HuH-7.5 (cell line): ENCODE measurements at places on chromosomes 11 and 22.

GRCh38 chr11:11045156-11045930 is 187.5 kb upstream of the ZBED5 start:
- no peak for DNase-seq

DNA sequence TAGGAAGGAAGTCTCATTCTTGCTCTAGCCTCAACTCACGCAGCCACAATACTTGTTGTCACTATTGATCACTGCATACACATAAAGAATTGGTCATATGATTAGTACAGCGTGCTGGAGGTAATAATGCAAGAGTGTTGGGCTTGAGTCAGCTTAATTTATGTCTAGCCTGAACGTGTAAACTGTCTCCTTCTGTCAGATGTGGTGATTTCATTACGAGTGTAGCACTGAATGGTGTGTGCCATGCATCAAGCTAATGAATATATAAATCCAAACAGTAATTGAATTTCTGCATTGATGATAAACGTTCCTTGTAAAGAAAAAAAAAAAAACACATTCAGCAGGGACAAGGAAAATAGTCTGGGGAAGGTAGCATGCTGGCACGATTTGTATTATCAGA is 396.2 kb upstream of the RAG2 start:
- no peak for DNase-seq

GRCh38 chr11:122664188-122664587 is 8.7 kb downstream of the UBASH3B start:
- no peak for DNase-seq

GRCh38 chr11:111520560-111520959 is 6.0 kb downstream of the HOATZ start:
- no peak for DNase-seq

GRCh38 chr11:60927061-60927592 is 2.9 kb downstream of the TMEM132A start:
- DNase-seq, result no peak

DNA sequence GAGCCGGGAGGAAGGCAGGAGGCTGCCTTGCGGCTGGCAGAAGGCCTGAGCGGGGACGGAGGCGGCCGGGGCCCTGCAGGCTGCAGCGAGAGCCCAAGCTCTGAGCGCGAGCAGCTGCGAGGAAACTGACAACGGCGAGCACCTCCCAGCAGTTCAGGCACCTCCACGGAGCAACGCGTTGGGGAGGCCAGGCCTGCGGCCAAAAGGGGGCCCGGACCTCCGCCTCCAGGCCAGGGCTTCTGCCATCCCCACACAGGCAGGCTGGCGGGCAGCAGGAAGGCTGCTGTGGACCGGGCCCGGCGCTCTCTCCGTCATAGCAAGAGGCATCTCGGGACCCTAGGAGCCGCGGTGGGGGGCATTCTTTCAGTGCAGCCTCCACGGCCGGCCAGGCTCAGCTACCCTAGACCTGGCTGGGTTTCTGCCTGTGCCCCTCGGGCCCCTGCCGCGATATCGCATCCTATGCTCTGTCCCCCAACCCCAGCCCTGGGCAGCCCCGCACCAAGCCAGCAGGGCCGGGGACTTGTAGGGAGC is 22.9 kb upstream of the SLC22A12 start:
- DNase-seq, result no peak

DNA sequence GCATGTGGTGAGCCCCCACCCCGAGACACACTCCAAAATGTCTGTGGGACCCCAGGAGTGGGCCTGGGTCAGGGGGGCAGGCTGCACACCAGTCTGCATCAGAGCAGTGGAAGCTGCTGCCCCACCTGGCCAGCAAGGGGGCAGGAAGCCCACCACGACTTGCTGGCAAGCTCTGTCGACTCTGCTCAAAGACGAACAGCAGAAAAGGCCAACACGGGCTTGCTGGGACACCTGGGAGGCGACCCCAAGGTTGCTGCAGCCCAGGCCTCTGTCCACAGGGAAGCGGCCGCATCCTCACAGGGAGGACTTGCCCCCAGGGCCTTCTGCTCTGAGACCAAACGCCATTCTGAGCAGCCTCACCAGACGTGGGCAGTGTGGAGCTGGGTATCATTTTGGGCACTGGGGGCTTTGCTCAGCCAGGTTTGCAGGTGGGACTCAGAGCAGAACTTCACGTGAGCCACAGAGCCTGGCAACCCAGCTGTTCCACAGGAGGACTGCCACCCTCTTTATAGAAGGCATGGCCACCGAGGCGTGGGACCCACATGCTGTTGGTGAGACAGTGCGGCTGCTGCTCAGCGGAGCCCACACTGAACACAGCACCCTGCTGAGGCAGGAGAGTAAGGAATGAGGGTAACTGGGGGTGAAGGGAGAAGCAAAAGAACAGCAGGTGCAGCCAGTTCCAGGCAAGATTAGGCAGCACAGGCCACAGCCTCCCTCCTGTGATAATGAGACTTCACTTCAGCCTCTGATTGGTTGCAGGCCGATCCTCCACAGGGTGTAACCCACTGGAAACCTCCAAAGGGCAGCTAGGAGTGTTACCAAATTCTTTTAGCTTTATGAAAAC is 11.0 kb downstream of the IL17REL start:
- DNase-seq, result no peak

- no peak for DNase-seq
These were observed 27.9 kb downstream of the PIWIL4 start for GRCh38 chr11:94595076-94595475.

DNA sequence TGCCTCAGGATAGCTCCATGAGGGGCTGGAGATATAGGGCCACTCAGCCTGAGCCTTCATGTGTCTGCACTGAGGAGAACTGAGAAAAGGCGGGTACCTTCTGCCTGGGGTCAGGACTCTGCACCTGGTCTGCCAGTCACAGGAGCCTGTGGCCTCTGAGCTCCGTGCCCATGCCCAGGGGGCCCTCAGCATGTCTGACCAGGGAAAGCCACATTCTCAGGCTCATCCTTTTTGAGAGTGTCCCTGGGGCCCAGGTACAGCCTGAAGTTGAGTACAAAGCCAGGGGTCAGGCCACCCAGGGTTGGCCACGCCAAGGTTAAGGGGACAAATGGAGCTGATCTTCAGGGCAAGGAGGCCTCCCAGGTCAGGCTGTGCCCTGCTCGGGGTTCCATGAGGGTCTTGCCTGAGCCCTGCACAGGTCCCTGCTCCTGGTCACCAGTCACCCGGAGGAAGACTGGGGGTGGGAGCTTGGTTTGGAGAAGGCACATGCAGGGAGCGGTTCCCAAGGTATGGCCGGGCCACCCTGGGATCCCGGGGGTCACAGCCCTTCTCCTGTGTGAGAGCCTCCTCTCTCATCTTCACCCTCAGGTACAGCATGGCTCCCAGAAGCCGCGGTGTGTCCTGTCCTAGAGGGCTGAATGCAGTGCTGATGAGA is 6.0 kb downstream of the DENND6B start:
- DNase-seq, result peak; percentile 8

GRCh38 chr11:115672999-115673411 is 168.8 kb upstream of the CADM1 start:
- DNase-seq, result no peak

DNA sequence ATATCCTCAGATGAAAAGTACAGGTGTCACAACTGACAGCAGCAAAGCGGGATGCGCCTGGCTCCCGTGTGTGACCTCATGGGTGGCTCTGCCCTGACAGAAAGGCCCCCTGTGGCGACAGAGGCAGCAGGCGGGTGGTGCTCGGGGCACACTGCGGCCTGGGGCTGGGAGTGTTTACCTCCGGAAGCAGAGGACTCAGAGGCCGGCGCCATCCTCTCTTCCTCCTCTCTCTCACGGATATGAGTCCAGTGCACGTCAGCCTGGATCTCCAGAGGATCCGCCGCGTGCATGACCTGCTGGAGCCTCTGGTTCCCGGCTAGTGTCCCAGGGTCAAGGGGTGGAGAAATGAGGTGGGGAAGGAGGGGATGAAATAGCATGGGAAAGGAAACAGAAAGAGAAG is 53.2 kb upstream of the BID start:
- no peak for DNase-seq

- DNase-seq, result no peak
These were observed 5.2 kb downstream of the MRGPRE start for GRCh38 chr11:3226846-3227567.
